ENCODE measurements at places on chromosomes 3 and 15.

GRCh38 chr3:162670181-162670580 lies 1173.6 kb downstream of the OTOL1 start:
- no peak for DNase-seq

- no peak for DNase-seq
Observed at GRCh38 chr3:124396339-124396950, 333.8 kb upstream of the UMPS start.

- DNase-seq = no peak
Observed at GRCh38 chr3:38985581-38985980, 66.2 kb downstream of the SCN11A start.

- DNase-seq = no peak
Observed at GRCh38 chr15:33313491-33313890, 2.7 kb downstream of the RYR3 start.

DNA sequence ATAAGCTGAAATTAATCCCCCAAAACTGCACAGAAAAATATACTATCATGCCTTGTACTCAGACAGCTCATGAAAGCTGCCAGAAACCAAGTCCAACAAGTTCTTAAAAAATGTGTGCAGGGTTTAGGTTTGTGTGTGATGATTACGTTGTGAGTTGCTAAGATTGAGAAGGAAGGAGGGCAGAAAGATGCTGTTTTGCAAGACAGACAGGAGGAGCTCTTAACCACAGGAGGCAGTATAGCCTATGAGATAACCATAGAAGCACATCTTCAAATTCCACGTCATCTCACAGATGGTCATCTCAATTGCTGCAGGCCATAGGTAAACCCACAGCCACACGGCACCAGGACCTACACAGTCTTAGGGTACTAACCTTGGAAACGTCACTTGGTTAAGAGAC lies 191.9 kb downstream of the STT3B start:
- DNase-seq = no peak

DNA sequence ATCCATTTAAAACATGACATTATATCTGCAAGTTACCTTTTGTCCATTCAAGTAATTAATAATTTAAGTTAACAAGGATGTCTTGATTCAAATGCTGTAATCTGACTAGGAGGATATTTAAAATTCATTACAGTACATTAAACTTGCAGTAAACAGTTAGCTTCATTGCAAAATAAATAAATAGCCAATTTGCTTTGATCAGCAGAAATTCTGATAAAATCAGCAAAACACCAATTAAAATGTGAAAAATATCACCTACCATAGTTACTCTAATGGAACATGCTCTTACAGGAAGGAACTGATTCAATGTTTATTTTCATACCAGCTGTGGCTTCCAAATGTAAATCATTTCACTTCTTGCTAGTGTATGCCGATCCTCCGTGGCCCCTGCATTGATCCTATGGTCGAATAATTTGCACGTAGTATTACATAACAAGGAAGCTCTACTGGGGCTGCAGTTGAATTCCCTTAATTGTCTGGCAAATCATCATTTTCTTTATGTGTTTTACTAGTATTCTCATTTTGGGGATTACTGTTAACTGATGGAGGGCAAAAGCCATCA lies 150.7 kb downstream of the FOXB1 start:
- DNase-seq = no peak

- DNase-seq = no peak
Observed at GRCh38 chr3:152719264-152719663, 115.7 kb upstream of the P2RY1 start.

GRCh38 chr15:47244361-47244760 lies 472.9 kb upstream of the SEMA6D start:
- DNase-seq = no peak

DNA sequence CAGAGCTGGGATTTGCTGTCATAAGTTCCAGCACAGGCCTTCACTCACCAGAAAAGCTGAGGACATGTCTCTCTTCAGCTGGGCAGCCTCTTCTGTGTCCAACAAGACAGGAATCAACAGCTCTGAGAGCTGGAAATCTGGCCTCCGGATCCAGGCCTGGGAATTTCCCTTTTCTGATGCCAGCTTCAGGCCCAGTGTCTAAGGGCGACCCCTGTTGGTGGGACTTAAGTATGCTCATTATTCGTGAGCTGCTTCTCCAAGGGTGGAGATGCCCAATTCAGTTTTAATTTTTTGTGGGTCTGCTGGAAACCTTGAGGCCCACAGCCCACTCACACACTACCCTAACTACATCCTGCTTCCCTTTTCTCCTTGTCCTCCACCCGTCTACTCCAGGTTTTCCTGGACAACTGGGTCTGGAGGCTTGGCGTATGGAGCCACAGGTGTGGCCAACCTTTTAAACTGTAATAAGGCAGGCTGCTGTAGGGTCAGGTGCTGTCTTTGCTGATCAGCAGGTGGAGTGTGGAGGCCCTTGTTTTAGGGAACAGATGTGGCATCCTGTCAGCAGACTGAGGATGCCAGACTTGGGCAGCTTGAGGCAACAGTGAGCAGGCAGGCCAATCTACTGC lies 2.6 kb upstream of the CEMIP start:
- no peak for DNase-seq

- DNase-seq = no peak
Observed at GRCh38 chr15:88648357-88649214, 9.8 kb downstream of the ISG20 start.

GRCh38 chr3:22862111-22862510 lies 341.0 kb upstream of the UBE2E2 start:
- DNase-seq = peak; percentile 1

DNA sequence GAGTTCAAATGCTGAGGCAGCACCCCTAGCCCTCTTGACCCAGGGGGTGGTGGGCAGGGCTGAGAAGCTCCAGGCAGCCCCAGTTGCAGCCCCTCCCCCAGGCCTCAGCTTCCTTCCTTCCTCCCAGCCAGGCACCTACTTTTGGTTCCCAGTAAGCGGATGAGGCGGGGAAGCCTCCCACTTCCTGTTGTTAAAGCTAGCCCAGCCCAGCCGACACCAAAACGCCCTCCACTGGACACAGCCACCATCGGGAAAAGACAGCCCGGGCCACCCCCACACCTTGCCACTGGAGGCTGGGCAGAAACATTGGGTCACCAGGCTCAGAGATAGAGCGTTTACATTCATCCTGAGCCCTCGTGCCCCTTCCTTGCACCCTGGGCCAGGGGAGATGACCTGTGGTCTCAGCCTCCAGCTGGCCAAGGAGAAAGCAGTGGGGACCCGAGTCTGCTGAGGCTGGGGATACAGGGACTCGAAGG lies 3.5 kb downstream of the DUSP7 start:
- no peak for DNase-seq

DNA sequence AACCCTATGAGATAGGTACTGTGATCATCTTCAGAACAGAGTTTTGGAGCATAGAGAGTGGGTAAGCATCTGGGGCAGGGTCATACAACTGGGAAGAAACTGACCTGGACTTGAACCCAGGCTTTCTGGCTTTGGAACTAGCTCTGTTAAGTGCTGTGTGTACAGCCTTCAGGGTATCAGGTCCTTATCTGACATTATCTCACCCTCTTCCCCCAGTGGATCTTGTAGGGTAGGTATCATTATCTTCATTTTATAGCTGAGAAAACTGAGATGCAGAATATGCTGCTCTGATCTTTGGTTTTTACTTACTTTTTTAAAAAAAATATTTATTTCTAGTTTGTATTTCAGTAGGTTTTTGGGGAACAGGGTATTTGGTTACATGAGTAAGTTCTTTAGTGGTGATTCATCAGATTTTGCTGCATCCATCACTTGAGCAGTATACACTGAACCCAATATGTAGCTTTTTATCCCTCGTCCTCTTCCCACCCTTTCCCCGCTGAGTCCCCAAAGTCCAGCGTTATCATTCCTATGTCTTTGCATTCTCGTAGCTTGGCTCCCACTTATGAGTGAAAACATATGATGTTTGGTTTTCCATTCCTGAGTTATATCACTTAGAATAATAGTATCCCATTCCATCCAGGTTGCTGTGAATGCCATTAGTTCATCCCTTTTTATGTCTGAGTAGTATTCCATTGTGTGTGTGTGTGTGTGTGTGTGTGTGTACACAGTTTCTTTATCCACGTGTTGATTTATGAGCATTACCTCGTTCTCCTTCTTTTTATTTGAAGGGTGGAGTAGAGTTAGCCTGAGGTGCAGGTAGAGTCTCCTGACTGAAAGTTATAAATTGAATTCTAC lies 271.2 kb downstream of the PTPRG start:
- DNase-seq = no peak

DNA sequence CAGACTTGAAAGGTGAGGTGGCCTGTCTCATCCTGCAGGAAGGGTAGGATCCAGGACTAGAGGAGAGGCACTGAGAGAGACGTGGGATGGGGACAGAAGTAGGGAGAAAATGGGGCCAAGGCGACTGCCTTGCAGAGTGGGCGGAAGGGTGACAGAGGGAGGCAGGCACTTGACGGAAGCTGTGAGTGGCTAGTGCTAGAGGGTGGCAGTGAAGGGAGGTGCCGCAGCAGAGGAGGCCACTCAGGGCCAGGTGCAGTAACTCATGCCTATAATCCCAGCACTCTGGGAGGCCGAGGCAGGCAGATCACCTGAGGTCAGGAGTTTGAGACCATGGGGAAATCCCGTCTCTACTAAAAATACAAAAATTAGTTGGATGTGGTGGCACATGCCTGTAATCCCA lies 7.3 kb downstream of the CCDC33 start:
- no peak for DNase-seq

DNA sequence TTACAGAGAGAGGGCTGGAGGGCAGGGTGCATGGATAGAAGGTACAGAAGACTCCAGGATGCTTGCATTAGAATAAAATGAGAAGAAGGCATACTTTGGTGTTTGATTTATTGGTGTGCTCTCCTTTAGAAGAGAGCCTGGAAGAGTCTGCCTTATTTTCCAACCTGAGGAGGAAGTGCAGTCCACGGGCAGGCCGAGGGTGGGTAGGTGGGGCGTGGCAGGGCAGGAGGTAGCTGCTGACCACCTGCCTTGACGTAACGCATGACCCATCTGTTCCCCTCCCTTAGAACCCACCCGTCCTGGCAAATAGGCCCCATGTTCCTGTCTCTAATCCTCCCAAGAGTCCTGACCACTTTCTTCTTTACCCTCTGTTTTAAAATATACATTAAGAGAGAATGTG lies 222.3 kb upstream of the LYSMD4 start:
- DNase-seq = no peak

DNA sequence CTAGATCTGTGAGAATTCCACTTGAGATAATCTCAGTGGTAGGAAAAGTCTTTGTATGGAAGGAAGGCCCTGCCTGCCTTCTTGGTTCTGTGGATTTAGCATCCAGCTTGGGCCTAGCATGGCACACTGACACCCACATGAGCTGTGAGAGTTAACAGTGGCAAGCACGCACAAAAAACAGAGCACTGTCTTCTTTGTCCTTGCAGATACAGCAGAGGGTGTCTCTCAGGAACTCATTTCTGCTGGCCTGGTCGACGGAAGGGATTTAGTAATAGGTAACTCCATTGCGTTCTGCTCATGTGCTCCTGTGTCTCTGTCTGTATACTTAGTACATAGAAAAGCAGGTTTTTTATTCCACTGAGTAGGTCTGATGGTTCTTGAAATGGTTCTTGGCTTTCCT lies 14.4 kb upstream of the SLC22A13 start:
- no peak for DNase-seq

DNA sequence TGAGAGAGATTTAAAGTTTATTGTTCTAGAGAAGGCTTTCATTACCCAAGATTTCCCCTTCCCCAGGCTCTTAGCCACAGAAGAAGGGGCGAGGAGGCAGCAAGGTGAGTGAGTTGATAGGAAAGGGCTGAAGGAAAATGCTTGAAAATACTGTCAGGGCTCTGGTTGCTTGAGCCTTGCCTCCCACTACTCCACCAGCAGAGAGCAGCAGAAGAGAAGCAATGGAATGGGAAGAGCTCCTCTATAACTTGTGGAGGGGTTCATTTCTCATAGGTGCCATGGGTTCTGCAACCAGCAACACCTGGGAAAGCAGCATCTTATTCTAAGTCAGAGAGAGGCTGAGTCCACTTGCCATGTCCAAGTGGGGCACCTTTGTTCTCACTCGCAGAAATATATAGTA lies 184.0 kb upstream of the CNTN6 start:
- DNase-seq = no peak

GRCh38 chr3:99931059-99931458 lies 113.4 kb downstream of the CMSS1 start:
- no peak for DNase-seq

DNA sequence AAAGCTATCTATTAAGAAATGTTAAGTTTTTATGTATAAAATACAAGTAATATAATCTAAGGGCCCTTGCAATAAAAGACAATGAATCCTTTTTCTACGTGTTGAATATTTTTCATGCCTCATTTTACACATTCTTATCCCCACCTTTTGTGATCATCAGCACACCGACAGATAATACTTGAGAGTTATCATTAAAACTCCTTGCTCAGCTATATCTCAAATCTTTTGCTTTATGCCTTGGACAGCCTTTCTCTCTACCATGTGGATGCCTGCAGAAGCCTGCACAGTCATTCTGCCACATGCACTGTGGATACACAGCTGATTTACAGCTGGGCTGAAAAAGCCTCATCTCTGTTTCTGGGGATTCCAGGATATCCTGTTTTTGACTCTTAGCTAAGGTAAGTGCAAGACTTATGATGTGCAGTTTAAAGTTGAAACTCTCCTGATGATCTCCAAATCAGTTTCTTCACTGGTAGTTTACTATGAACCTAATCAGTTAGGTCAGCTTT lies 1565.1 kb downstream of the SI start:
- DNase-seq = no peak

DNA sequence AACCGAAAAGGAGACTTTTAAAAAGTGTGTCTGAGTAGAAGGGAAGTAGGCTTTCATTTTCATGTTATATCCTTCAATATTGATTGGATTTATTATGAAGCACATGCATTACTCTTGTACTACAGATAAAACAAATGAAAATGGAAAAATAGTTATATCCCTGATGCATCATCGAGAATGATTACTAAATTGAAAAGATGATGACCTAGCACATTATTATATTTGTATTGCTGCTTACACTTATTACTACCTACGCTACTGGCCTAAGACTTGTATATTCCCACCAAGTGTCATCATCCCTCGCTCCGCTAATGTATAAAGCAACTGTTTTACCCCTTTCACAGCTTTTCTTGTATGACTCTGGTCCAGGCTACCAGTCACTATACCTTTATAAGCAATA lies 922.4 kb downstream of the DIPK2A start:
- DNase-seq = no peak

DNA sequence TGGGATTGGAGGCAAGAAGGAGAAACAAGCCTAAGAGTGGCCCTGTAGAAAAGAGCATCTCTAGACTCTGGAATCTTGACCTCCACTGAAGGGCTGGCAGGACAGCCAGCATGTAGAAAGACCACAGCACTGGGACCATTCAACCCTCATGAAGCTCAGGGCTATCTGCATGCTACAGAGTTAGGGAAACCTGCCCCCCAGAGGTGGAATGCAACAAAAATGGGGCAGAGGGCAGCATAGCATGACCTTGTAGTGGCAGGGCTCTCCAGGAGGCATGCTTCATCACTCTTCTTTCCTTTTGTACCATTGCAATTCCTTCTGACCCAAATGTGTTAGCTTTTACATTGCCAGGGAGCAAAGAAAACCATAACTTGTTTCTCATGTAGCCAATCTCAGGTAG lies 445.4 kb downstream of the EPHB1 start:
- DNase-seq = no peak

GRCh38 chr3:99868311-99868646 lies 50.6 kb downstream of the CMSS1 start:
- no peak for DNase-seq

- no peak for DNase-seq
Observed at GRCh38 chr15:32908135-32908801, 190.5 kb downstream of the GREM1 start.
